C1 segment of cervical spinal cord (tissue), 14 donors: ENCODE measurements at places on chromosomes 1 and 21.

- no peak for DNase-seq
Measured at GRCh38 chr1:234495231-234495990, 16.4 kb upstream of the TARBP1 start.

GRCh38 chr1:87733386-87733785 lies 404.7 kb downstream of the LMO4 start:
- DNase-seq = no peak

- no peak for DNase-seq
Measured at GRCh38 chr1:173682184-173682583, 12.5 kb upstream of the ANKRD45 start.

DNA sequence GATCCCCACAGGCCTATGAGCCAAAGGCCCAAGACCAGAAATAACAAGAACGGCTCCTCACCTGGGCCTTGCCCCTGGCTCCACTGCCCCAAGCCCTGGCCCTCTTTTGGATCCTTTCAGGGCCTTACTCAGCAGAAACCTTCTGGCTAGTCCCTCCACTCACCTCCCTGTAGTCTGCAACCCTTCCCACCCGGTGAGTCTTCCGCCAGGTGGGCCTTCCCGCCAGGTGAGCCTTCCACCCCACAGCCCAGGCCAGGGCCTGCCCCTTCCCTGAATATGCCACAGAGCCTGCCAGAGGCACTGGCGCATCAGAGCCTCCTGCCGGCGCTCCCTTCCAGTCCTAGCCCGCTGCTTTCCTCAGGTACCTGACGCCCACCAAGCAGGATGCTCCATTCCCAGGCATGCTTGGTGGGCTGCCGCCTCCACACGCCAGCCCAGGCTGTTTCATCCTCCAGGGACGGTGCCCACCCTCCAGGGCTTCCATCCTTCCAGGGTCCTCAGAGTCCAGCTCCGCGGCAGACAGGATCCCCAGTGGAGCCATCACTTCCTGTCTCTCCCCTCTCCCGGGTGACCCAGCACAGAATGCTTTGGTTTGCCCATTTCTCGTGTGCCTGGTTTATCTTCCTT lies 20.9 kb downstream of the LHX4 start:
- no peak for DNase-seq

- DNase-seq = no peak
Measured at GRCh38 chr1:18297896-18298648, 182.7 kb upstream of the KLHDC7A start.

GRCh38 chr1:31795801-31796621 lies 19.8 kb downstream of the SPOCD1 start:
- DNase-seq = no peak

GRCh38 chr1:2540816-2541492 lies 10.9 kb upstream of the HES5 start:
- DNase-seq = no peak

DNA sequence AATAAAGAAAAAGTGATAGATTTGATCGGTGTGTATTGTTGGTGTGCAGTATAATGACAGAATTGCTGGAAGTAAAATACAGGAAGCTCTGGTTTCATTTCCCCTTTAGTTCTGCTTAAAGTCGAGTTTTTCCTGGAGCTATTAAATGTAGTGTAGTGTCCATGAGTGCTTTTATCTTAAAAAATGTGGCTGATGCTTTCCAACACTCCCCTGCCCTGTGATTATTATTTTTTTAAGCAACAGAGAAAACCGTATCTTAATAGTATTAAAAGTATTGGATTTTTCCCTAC lies 1.1 kb downstream of the LGALS8 start:
- no peak for DNase-seq

GRCh38 chr21:35257413-35257812 lies 208.3 kb upstream of the RUNX1 start:
- no peak for DNase-seq

DNA sequence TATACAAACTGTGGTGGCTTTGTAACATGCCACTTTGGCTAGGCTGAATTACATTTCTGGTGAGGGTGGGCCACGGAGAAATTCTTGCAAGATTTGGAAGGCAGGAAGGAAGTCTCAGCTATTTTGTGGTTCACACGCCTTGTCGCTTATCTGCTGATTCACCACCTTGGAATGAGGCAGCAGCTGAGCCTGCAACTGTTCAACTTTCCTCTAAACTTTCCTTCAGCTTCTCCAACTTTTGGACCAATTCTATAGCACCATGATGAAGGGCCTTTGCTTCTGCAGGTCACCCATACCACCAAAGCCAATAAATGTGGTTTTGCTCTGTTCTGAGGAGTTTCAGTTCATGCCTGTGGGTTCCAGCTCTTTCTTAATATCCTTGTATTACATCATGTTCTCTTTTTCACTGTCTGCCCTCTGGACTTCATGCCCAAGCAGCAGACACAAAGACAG lies 337.6 kb upstream of the SNX7 start:
- no peak for DNase-seq

DNA sequence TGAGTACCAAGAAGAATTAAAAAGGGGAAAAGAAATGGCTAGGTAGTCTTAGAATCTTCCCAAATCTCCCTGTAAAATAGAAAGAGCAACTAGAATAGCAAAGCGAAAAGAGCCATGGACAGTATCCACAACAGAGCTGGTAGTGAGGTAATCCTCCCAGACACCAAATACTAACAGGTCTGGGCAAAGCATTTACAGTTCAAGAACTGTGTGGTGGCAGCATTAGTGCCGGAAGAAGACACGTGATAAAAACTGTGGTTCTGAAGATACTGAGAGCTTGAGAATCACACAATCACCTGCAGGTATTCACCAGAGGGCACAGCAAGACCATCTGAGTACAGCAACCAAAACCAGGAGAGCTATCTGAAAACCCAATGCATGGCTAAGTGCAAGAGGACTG lies 31.8 kb upstream of the OLIG2 start:
- no peak for DNase-seq

DNA sequence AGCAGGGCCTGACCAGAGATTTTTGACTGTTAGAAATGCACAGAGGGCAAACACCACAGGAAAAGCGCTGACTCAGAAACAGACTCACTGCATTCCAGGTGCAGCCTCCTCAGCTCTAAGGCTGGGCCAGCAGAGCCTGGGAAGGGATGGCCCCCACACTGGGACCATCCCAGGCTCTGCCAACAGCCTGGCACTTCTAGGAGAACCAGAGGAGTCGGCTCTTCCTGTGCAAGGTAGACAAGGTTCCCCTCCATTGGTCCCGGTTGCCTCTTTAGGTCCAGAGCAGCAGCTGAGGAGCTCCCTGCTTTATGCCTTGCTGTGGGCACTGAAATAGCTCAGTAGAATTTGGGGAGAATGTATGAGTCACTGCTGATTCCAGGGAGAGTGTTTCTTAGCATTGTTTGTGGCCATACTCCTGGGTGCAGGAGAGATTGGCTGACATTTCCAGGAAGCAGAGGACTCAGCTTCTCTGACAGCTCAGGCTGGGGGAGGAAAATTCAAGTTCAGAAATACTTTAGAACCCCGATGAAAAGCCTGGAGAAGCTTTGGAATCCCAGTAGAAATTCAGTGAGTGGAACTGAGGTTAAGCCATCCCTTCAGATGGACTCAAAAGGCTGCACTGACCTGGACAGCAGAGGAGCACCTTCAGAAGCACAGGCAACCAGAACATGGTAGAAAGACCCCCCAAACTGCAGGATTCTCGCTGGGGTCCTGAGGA lies 19.7 kb downstream of the PRAMEF1 start:
- DNase-seq = no peak

DNA sequence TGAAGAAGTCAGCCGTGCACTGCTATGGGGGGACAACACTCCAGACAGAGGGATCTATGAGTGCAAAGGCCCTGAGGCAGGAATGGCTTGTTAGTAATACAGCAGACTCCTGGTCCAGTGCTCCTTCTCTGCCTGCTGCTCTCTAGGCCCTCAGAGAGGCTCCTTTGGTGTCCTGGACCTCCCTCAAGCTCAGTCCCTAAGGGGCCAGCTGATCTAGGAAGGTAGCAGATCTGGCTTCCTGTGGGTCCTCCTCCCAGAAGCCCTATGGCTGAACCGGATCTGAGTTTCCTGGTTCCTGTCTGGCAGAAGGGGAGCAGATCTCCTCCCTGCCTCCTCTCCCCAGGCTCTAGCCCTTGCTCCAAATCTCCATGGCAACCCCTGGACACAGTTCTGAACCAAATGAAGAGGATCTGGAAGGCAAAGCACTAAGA lies at the start of gene LDLRAD2:
LDLRAD2 (plus strand) TSS at position 391 of the 431 bp plus-strand sequence. CDS start 187 bp downstream, outside the sequence.
- DNase-seq = no peak

- no peak for DNase-seq
Measured at GRCh38 chr1:228941666-228942065, 206.4 kb downstream of the RHOU start.

- DNase-seq = no peak
Measured at GRCh38 chr21:42311816-42312625, 3.2 kb downstream of the TFF3 start.

DNA sequence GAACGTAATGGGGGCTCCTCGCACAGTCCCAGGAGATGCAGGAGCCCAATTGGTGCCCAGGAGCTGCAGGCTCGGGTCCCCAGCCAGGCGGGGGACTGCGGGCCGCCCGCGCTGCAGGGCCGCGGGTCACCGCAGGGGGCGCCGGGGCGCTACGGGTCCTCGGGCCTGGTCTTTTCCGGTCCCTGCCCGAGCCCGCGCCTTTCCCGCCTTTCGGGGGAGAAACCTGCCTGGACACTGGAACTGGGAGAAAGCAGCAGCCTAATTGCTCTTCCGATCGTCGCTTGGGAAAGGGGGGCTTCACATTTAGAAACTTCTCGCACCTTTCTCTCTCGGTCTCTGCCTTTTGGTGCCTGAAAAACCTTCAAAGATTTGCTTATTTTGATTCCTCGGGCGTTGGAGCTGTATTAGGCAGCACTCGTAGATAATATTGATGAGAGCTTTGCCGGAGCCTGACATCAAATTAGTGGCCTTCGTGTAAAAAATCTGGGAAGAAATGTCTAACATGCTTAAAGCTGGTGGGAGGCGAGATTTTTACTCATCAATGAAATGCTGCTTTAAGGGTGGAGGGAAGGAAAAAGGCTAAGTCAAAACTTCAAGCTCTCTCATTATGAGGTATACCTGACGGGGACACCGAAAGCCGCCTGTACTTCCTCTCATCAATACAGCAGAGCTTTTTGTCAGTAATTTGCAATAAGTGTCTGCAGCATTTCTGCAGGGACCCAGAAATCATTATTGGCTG lies 12.6 kb upstream of the BARHL2 start:
- DNase-seq = no peak

DNA sequence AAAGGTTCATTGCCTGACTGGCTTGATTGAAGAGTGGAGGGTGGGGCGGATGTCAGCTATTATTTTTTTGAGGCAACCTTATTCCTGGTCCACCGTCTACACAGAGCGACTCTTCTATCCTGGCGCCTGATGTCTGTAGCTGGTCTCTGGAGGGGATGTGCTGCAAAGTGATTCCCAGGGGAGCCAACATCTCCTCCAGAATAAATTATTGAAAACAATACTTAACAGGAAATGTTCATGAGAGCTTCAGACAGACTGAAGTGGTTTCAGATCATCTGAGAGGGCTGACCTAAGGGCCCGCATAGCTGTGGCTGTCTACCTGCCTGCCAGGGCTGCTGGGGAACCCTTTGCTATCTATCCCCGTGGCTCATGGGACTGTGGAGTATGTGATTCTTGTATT lies 66.7 kb downstream of the TEX35 start:
- DNase-seq = no peak

- DNase-seq = no peak
Measured at GRCh38 chr1:1947493-1947892, 28.4 kb upstream of the TMEM52 start.

GRCh38 chr1:7233646-7234470 lies 448.6 kb downstream of the CAMTA1 start:
- DNase-seq = no peak

DNA sequence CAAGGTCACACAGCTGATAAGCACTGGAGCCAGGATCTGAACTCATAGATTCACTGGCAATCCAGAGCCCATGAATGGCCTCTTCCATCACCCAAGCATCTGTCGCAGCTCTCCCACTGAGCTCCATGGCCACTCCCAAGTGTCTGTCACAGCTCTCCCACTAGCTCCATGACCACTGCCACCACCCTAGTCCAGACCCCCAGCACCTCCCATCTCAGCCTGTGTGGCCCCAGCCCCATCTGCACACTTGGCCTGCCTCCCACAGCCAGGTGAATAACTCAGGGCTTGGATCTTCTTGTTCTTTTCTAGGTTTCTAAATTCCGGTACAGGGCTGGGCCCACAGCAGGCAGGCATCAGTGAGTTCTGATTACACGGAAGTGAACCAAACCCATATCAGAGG lies 76.0 kb downstream of the GLIS1 start:
- no peak for DNase-seq

- no peak for DNase-seq
Measured at GRCh38 chr1:205706601-205707502, 26.5 kb upstream of the SLC45A3 start.

DNA sequence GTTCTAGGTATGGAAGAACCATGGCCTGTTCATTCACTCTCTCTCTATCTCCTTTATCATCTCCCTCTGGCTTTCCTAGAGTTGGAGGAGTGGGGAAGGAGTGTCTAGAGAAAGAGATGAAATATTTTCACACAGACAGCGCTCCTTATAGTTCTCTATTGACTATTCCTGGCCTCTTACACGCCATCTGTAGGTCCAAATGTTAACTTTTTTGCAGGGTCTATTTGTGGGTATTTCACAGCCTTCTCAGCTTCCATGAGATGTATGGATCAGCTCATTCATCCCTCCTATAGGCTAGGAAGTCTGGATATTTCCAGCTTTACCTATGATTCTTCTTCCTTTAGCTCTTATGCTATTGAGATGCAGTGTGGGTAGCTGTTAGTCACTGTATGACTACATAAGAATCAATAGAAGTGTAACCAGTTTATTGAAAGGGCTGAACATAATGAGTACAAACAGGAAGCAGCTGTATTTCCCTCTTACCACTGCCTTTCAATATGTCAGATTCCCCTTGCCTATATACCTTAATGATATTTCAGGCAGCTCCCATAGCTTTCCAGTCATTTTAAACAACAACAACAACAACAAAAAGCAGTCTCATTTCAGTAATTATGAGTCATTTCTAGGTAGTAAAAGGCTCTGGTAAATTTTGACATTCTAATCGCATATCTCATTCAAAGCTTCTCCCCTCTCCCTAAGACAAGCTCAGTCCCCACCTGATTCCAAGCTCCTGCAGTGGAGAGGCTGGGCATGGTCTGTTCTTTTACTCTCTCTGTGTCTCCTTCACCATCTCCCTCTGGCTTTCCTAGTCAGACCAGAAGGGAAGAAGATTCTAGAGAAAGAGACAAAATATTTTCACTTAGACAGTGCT lies 149.5 kb downstream of the TTLL7 start:
- no peak for DNase-seq

DNA sequence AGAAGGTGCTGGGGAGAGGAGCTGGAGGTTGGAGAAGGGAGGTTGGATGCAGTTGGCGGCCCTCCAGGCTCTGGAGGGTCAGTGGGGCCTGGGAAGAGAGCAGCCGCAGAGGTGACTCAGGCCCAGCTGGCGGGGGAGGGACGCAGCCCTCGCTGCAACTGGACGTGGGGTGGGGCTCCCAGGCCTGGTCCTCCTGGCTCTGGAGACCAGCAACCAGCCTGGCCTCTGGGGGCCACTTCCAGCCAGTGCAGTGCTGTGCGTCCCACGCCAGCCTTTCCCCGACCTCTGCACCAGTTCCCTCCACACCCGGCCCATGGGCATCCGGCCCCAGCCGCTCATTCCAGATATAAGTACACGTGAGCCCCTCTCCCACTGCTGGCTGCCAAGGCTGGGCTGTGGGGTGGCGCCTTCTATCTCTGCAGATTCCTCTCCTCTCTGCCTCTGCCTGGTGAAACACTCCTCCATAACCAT lies 38.0 kb upstream of the COL18A1 start:
- DNase-seq = no peak
